GM12864 (cell line): ENCODE measurements at places on chromosomes 12 and 14.

GRCh38 chr14:100236881-100237280, 2.1 kb upstream of the YY1 start:
- DNase-seq, result no peak

DNA sequence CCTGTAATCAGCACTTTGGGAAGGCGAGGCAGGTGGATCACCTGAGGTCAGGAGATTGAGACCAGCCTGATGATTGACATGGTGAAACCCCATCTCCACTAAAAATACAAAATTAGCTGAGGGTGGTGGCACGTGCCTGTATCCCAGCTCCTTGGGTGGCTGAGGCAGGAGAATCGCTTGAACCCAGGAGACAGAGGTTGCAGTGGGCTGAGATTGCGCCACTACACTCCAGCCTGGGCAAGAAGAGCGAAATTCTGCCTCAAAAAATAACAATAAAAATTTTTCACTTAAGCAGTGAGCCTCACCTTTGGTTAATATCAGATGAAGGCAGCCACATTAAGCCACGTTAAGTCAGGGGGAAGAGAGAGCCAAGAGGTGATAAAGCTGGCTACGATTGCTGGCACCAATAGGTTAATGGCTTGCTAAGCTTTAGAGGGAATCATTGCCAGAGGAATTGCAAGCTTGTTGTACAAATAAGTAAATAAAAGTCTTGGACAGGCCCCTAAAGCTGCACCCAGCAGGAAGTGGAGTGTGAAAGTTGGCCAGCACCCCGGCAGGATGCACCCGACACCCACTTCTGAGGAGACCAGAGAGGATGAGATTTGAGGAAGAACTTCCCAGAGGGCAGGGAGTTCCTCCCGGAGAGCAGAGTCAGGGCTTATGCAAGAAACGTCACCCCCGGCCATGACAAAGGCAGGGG, 41.3 kb upstream of the TESC start:
- DNase-seq, result no peak

DNA sequence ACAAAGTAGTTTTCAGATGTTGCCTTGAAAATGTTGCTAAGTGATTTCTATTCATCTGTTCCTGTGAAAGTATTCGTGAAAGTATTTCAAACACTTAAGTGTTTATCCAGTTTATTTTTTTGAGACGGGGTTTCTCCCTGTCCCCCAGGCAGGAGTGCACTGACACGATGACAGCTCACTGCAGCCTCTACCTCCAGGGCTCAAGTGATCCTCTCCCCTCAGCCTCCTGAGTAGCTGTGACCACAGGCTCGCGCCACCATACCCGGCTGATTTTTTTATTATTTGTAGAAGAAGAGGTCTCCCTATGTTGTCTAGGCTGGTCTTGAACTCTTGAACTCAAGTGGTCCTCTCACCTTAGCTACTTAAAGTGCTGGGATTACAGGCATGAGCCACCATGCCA, 1.7 kb downstream of the ZDHHC17 start:
- DNase-seq, result no peak

- DNase-seq, result no peak
These were observed 850.2 kb upstream of the TMEM132C start for GRCh38 chr12:127416796-127417195.

- DNase-seq, result no peak
These were observed 2.6 kb upstream of the PPP1R1A start for GRCh38 chr12:54590978-54591591.

- DNase-seq, result no peak
These were observed 4.8 kb upstream of the RPS6KA5 start for GRCh38 chr14:91065266-91065665.

DNA sequence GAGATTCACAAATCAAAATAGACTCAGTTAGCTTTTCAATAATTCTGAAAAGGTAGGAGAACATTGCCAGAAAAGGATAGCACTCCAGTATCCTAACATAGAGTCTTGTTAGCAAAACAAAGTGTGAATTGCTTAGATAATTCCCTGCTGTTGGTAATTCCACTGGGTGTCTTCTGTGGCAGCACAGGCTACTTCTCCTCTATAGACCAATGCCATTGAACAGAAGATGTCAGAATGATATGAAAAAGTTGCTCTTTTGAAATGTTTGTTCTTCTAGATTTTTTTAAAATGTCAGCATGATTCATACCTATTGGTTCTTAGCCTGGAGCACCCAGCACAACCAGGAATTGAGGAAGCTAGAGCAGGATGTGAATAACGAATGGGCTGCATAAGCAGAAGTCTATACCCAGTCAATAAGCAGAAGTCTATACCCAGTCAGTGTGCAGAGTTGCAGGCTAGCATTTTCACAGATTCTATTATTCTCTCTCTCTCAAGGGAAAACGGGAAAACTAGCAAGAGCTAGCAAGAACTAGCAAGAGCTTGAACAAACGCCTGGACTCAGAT, 112.8 kb downstream of the SYT1 start:
- DNase-seq, result no peak

DNA sequence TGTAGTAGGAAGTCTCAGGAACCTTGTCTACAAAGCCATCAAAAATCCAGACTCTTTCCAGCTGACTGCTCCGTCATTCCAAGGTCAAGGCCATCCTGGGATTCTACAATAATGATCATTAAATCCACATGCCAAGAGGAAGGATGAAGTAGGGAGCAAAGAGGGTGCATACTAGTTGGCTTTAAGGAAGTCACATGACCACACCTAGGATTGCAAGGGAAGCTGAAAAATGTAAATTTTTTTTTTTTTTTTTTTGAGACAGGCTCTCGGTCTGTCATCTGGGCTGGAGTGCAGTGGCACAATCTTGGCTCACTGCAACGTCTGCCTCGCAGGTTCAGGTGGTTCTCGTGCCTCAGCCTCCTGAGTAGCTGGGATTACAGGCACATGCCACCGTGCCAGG, 7.3 kb upstream of the MRPL42 start:
- DNase-seq, result no peak

DNA sequence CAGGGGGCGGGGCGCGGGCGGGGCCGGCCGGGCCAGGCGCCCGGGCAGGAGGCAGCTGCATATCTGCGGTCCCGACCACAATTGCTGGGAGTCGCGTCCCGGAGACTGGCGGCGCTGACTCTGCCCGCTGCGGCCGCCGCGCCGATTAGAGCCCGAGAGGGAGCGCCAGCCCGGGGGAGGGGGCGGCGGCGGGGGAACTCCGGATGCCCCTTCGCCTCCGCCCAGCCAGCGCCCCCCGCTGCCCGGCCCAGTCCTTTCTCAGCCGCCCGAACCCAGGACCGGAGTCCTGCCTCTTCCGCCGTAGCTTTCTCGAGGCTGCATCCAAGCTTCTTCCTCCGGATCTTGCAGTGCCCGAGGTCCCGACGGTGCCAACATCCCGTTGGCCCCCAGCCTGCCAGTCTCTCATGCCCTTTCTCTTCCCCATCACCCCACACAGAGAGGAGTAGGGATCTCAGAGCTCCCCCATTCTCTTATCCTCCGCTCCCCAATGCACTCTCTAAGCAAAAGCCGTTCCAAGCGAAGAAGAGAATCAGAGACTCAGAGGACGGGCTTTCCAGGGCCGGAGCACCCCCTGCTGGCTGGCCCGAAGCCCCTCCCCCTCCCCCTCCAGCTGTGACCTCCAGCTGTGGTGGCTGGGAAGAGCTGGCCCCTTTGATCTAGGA, 8.8 kb upstream of the SP7 start:
- no peak for DNase-seq

GRCh38 chr12:126890097-126890496, 1376.9 kb upstream of the TMEM132C start:
- no peak for DNase-seq

- no peak for DNase-seq
These were observed 43.6 kb downstream of the FGD6 start for GRCh38 chr12:95173392-95174251.

- peak; percentile 18 for DNase-seq
These were observed 98.1 kb upstream of the GRIP1 start for GRCh38 chr12:66776974-66777373.

- DNase-seq, result no peak
These were observed 554.6 kb upstream of the FLRT2 start for GRCh38 chr14:84975241-84975902.

DNA sequence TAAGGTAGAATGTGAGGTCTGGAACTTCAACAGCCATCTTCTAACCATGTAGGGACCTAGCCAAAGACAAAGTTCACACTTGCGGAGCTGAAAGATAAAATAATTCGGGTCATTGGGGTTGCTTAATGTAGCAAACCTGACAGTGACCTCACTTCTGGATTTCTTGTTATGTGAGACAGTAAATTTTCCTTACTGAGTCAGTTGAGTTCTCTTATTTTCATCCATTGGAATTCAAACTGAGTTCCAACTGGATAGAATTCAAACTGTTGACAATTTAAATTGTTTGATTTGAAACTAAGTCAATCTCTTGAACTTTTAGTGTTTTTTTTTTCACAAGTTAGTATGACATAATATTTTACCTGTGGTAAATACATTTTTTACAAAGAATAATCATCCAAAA, 406.5 kb downstream of the ADAMTS20 start:
- no peak for DNase-seq

GRCh38 chr12:124898923-124899294, 15.5 kb downstream of the UBC start:
- DNase-seq, result no peak
